ENCODE measurements at places on chromosomes 7 and 10.

DNA sequence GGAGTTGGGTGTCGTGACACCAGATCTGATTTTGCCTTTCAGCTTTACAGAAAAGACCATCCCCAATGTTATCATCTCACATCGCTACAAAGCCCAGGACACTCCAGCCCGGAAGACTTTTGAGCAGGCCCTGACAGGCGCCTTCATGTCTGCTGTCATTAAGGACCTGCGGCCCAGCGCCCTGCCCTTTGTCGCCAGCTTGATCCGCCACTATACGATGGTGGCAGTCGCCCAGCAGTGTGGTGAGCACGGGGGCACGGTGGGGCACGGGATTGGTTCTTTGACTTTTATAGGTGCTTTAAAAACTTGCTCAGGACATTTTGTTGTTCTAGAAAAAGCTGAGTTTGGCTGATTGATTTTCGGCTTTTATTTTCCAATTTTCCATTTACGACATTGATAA lies 48.8 kb downstream of the TRRAP start:
- DNase-seq = no peak

DNA sequence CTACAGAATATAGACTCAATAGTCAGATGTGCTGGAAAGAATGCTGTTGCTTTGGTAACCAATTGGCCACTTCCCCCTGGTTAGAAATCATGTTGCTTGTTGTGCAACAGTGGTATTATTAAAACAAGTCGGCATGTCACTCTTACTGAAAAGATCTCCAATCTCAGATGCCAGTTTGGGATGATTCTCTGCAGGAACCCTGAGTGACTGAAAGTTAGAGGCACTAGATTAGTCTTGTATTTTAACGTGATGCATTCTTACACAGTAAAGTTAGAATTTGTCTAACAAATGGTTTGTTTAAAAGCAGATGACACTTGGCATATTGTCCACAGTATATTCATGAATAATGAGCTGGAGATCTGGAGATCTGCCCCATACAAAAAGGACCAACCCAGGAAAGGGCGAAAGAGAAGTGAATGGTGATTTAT lies 287.6 kb downstream of the TWIST1 start:
- no peak for DNase-seq

DNA sequence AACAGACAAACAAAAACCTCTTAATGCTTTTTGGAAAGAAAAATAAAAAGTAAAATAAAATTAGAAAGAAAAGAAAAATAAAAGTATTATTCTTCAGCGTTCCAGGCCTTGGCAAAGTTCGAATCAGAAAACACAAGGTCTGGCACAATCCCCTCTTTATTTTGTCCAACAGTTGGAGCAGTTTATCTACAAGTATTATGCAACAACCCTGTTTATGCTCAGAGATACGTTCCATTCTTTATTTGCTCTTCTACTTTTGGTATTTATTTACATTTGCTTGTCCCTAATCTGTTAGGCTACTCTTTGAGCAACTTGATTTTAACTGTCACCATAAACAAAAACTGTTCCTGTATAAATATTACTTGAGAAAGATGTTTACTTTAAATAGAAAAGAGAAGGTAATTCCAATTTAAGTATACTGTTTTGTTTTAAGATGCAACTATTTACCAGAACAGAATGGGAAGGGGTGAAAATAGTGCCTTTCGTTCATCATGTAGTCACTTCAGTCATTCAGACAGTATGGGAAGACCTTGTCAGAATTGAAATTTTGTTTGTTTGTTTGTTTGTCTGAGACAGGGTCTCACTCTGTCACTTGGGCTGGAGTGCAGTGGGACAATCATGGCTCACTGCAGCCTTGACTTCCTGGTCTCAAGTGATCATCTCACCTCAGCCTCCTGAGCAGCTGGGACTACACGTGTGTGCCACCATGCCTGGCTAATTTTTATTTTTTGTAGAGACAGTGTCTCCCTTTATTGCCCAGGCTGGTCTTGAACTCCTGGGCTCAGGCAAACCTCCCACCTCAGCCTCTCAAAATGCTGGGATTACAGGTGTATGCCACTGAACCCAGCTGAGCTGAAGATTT lies 5.7 kb downstream of the PDK4 start:
- no peak for DNase-seq

GRCh38 chr7:127673902-127674301 lies 21.9 kb downstream of the SND1 start:
- no peak for DNase-seq

DNA sequence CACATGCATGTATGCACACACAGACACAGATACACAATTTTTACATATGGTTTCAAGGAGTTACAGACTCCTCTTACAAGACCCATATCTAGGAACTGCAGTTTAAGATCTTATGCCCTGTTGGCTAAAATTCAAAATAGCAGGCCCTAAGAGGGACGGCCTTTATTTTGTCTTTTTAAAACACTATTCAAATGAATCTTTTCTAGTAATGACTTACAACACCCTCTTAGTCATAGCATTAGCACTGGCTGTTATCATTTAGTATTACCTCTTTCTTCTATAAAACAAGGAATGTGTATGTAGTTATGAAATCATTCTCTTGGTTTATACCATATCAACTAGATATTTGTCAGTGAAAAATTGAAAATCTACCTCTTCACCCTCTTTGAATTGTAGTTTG lies 15.3 kb downstream of the PAPSS2 start:
- DNase-seq = no peak
